ENCODE measurements at places on chromosomes 2 and 18.

DNA sequence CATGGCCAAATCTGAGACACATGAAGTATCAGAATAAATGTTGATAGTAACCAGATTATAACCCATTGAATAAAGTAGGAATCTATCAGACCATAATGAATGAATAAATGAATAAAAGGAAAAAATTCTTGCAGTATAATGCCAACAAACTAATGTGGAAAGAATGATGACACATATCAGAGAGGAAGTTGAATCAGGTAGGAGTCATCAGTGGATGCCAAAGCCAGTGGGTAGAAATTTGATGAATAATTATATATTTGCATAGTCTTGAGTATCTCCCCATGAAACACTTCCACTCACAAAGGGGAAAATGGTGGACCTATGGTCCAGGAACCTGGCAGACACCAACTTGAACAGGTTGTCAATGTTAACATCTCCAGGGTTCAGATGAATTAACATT lies 68.6 kb downstream of the GALNT3 start:
- DNase-seq = no peak

DNA sequence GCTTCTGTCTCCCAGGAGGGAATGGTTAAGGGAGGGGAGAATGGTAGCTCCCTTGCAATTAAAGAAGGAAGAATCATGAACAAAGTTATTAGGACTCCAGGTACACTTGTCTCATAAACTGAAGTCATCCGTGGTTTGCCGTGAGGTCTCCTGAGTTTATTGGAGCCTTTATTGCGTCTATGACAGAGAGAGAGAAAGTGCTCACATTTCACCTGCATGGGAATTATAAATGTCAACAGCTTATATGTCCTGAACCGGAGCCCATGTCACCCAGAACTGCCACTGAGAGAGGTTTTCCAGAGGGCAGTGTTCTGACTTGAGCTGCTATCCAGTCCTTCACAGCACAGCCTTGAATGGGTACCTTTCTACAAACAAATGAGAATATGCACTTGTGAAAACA lies 104.3 kb downstream of the STPG4 start:
- no peak for DNase-seq

DNA sequence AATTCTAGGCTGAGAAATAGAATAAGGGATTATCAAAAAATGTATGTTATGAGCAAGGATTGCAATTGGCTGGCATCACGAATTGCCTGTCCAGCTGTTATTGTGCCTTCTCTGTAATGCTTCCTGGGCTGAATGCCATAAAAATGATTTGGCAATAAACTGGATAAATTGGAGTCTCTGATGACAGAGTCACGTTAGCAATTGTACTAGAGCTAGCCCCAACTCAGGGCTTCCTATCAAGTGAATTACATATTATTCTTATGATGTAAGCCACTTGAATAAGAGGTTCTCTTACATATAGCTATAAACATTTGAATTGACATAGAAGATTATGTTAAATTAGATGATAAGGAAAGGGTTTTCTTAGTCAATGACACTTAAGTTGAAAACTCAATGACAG lies 607.5 kb upstream of the REG3G start:
- DNase-seq = no peak

GRCh38 chr2:205769495-205769850 lies 87.2 kb downstream of the NRP2 start:
- no peak for DNase-seq

DNA sequence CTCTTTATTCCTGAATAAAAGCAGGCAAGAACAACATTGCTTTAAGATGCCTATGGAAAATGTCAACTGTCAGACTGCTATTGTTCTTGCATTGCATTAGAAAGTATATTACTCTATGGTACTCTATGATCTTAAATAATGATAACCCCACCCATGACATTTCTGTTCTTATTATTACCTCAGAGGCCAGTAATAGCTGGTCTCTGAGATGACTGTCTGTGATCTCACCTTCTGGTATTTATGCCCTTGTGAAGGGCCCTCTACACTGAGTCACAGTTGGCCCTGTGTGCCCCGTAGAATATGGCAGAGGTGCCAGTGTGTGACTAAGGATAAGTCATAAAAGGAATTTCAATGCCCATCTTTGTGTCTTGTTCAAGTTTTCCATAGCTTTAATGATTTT lies 61.0 kb downstream of the SPP2 start:
- DNase-seq = no peak

DNA sequence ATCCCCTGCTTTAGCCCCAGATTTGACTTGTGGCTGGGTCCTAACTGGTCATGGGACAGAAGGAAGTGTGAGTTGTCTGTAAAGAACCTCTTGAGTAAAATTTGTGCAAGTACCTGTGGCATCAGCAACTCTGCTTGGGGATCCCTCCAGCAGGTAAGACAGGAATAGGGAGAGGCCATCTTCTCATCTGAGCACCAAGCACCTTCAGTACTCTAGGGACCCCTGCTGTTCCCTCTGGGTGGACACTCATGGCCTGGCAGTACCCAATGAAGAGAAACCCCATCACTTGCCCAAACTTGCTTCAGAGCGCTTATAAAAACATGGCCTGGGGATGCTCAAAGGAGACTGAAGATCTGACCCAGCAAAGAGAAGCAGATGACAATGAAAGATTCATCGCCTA lies 297.8 kb downstream of the SP3 start:
- no peak for DNase-seq

- DNase-seq = no peak
Observed at GRCh38 chr2:84942964-84943421, 28.0 kb upstream of the KCMF1 start.

DNA sequence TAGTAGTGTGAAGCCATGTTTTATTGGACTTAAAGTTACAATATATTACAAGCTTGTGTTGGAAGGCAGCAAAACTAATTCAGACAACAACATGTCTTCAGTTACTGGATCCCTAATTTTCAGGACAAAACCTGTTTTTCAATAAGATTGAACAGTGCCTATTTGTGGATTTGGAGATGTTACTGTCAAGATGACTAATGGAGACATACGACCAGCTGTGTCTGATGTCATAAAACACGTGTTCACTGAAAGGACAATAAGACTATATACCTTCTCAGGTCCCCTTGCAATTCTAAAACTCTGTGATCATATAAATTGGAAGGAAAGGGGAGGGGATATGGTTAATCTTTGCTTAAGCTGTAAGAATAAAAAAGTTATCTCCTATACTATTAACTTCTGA lies 21.7 kb downstream of the METTL21A start:
- DNase-seq = no peak

- DNase-seq = no peak
Observed at GRCh38 chr18:8140841-8141501, 468.3 kb upstream of the RAB12 start.

DNA sequence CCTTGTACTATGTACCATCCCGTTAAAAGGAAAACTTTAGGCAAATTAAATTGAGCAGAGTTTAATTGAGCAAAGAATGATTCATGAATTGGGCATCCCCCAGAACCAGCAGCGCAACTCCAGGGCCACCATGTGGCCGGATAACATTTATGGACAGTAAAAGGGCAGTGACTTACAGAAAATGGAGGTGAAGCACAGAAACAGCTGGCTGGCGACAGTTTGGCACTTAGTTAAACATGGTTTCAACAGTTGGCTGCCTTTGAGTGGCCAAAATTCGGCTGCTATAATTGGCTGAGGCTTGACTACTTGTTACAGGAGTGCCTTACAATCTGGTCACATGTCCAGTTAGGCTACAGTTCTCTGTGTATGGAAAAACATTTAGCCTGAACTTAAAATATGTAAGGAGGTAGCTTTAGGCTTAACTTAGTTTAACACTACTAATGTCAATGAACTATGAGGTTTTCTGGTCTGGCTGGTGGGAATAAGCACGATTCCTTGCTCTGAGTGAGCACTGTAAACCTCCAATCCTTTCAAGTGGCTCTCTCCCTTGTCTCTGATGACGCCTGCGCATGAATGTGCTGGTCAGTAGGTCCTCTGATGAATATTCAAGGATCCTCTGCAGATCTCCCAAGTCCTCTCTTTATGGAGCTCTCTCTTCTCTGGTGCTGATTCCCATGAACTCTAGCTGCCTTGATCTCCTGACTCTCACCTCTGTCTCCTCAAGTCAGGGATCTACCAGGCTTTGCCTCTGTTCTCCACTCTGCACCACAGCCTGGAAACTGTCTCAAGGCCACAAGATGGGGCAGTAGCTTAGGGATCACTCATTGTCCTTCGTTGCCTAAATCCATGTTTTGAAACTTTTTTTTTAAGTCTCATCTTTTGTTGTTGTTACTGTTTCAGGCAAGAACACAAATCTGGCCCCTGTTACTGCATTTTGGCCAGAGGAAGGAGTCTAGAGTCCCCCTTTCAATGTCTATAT lies 24.4 kb upstream of the RAB31 start:
- no peak for DNase-seq

DNA sequence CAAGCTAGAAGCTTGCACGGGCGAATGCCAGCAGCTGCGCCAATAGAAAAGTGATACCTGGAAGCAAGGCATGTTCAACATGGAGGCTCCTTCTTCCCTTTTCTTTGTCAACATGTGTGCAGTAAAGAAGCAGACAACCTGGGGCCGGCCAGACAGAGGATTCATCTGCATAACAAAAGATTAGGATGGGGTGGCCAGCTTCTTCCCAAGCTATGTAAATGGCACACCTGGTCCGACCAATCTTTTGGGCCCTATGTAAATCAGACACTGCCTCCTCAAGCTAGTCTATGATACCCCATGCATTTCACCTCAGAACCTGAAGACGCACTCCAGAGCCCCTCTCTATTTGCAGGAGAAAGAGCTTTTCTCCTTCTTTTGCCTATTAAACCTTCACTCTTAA lies 66.4 kb upstream of the TGFA start:
- no peak for DNase-seq

DNA sequence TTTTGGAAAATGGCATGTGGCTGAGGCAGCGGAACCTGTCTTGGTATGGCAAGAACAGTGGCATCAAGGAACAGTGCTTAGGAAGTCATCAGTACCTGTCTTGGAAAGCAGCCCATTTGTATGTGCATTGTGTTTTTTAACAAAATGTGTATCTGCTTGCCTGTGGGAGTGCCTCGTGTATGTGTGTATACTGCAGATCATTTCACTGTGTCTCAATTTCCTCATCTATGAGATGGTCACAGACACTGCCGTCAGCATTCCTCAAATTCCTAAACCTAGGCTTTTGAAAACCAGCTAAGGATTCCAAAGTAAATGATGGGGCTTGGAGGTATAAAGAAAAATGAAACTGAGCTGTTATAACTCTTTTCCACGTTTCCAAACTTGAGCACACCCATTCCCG lies 441.3 kb downstream of the RND3 start:
- no peak for DNase-seq

DNA sequence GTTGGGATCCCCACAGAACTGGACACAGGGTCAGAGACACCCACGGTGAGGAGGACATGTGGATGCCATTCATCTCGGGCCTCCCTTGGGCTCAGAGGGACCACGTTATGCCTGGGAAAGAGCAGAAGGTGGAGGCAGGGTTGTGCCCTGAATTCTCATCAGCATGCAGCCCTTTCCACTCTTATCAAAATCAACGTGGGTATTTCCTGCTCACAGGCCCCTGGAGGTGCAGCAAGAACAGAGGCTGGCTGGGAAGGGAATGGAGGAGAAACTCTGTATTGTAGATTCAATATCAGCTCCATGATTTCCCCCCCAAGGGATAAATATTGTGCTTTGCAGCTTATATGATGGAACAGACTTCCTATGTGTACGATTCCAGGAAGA lies 90.9 kb downstream of the SETBP1 start:
- no peak for DNase-seq

GRCh38 chr2:46047290-46047689 lies 249.9 kb upstream of the EPAS1 start:
- DNase-seq = no peak

DNA sequence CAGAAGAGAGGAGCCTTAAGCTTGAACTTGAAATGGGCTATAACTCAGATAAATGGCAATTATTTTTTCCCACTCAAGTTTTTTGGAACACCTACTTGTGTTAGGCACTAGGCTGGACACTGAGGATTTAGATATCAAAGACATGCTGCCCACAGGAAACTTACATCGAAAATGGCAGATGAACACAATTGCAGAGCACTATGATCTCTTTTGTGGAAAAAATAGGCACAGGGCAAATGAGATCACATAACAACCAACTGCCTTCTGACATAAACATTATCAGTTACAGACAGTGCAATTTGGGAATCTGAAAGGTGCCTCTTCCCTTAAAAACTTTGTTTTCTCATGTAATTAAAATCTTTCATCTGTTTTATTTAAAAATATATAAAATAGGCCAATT lies 3.8 kb upstream of the IRS1 start:
- no peak for DNase-seq

DNA sequence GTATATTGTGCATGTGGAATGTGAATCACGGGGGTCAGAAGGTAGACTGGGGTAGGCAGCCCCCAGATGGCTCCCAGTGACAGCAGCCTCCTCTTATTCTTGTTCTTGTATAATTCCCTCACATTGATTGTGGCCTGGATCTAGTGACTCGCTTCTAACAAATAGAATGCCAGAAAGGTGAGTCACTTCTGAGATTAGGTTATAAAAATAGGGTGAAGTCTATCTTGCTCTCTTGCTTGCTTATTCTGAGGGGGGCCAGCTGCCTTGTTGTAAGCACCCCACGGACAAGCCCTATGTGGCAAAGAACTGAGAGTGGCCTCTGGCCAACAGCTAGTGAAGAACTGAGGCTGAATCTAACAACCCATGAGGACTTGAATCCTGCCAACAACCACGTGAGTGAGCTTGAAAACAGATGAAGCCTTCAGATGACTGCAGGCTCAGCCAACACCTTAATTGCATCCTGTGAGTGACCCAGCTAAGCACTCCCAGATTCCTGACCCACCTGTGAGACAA lies 15.6 kb upstream of the RMND5A start:
- DNase-seq = no peak

GRCh38 chr18:45221363-45221762 lies 393.9 kb upstream of the SLC14A2 start:
- DNase-seq = no peak

DNA sequence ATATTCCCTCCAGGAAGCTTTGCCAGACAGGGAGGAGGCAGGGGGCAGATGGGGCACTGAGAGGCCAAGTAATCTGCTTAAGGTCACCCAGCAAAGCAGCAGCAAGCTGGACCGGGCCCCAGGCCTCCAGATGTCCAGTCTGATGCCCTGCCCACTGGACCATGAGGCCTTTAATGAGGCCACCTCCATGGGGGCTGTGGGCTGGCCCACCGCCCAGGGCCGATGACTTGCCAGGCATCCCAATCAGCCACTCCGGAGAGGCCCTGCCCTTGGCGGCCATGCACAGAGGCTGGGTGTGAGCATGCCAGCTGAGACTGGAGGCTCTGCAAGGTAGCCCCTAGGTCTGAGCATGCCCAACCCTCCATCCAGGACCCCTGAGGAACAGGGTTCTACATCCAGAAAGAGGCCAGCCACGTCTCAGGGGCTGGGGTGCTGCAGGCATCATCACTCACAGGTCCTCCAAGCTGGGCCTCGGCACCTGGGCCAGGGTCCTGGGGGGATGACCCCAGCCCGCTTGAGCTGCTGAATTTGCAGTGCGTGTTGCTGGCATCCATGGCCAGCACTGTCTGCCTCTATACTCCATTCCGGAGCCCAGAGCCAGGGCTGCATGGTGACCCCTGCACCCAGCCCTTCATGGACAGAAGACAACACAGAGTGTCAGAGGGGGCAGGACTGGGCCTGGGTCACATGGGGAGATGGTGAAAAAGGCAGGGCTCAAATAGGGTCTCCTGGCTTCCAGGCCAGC lies 164.2 kb downstream of the INHBB start:
- DNase-seq = no peak
